Sigmoid colon (tissue), 7 donors: ENCODE measurements at places on chromosomes 12 and 14. TPM values are rescaled to one million over a fixed set of nuclear protein-coding genes. Genes with fewer than 3 reads are reported as not detected.

The C14orf132 gene
- 4.3 TPM for polyA plus RNA-seq

The APOF gene
- not detected for polyA plus RNA-seq

The INHBE gene
- polyA plus RNA-seq: 0.09 TPM

The SPIC gene
- polyA plus RNA-seq: not detected

The MYO1H gene
- not detected for polyA plus RNA-seq

The RD3L gene
- polyA plus RNA-seq: not detected
